Mucosa of gallbladder (tissue), 1 donor: ENCODE measurements at places on chromosomes 13 and 19.

DNA sequence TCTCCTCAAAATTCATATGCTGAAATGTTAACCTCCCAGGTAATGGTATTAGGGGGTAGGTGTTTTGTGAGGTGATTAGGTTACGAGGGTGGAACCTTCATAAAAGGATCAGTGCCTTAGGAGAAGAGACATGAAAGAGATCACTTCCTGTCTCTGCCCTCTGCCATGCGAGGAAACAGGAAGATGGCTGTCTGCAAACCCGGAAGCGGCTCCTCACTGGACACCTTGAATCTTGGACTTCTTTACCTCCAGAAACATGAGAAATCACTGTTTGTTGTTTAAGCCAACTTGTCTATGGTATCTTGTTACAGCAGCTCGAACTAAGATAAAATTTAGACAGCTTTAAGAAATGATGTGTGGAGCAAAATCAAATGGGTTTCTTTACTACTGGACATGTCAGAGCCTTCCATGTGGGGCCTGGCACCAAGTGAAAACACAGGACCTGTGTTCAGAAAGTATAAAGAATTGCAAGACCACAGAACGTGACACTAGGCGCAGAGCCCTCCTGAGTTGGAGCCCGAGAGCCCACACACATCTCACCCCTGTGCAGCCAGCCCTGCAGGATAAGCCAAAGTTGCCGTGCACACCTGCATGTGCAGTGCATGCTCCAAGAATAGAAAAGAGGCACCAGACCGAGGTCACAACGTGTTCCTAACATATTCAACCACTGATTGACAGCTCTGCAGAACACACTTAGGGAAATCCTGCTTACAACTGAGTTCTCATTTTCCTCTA, 112.5 kb upstream of the UQCRFS1 start:
- DNase-seq = no peak

DNA sequence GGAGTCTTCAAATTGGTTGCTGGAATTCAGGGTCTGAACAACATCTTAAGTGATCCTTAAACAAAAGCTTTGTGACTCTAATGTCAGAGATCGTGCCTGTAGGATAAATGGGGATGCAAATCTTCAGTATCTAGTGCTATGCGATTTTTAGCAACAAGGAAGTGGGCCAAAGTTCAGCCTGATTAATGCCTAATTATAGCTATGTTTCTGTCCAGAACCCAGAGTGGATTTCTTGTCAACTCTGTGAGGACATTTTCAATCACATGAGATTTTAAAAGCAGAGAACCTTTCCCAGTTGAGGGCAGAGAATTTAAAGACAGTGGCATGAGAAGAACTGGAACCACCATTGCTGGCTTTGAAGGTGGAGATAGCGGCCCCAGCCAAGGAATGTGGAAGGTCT, 84.3 kb upstream of the PCDH9 start:
- no peak for DNase-seq

DNA sequence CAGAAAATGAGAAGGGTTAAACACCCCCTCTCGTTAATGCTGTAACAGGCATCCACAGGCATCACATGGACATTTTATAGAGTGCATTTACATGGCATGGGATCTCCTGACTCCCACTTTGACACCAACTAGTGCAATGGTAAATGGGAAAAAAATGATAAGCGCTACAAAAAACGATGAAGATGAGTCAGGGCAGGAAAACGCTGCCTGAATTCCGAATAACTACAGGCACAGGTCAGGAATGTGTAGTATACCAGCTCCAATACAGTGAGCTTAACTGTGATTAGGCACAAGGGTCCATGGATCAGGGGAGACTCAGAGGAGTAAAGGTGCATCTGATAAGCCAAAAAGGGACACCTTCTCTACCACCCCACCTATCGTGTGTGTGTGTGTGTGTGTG, 223.6 kb downstream of the FOXO1 start:
- no peak for DNase-seq

DNA sequence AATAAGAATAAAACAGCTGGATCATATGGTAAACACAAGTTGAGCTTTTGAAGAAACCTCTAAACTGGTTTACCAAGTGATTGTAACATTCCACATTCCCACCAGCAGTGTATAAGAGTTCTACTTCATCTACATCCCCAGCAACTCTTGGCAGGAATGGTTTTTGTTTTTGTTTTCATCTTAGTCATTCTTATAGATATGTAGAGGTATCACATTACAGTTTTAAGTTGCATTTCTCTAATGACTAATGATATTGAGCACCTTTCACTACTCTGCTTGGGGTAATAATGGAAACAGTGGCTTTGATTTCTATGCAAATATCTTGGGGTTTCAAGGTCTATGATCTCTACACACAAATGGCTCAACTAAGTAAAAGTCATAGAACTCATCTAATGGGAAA, 614.5 kb downstream of the TBC1D4 start:
- DNase-seq = no peak

GRCh38 chr19:47075179-47075810, 26.9 kb upstream of the TMEM160 start:
- no peak for DNase-seq

GRCh38 chr13:60230593-60230992, 66.9 kb upstream of the DIAPH3 start:
- no peak for DNase-seq
